Activated T-helper 1 cell treated with anti-CD3 and anti-CD28 coated beads, Interleukin-12 subunit alpha, Interleukin-12 subunit beta, Interleukin-2, Interleukin-4 antibody, amounts not matched to agents 30 ng/mL and 10 ng/mL and 1 ng/mL, durations not matched to agents 14 hours and 24 hours and 36 hours (primary cell): ENCODE measurements at places on chromosomes 6 and 20. TPM values are rescaled to one million over a fixed set of nuclear protein-coding genes. Genes with fewer than 3 reads are reported as not detected.

Gene CST2
- not detected in 2 replicates for total RNA-seq

Gene ME1
- total RNA-seq: not detected in 2 replicates

GRCh38 chr6:131758920-131759319, 48.1 kb upstream of the CTAGE9 start:
- no peak overlapping the region for H3K27ac ChIP-seq

Gene PSORS1C2
- total RNA-seq: not detected in 2 replicates

Gene DOK5
- 25.2 and 27.7 TPM in 2 replicates for total RNA-seq

Gene SAPCD1
- total RNA-seq: 16.7 and 17.0 TPM in 2 replicates

- H3K27ac ChIP-seq: no peak overlapping the region
- H3K27me3 ChIP-seq: peaks cover 71% of the 10 kb centered on the region
- peak overlapping the region; percentile 31 for H3K4me3 ChIP-seq
- H3K4me1 ChIP-seq: peaks cover 7% of the 10 kb centered on the region
- no peaks in the 10 kb centered on the region for H3K36me3 ChIP-seq
- DNase-seq: peak; percentile 45
These were observed 929 bp downstream of the CDH22 start for GRCh38 chr20:46307139-46307998.

GRCh38 chr6:48397887-48398286, 286.9 kb upstream of the PTCHD4 start:
- H3K27ac ChIP-seq: no peak overlapping the region
- H3K4me1 ChIP-seq: no peaks in the 10 kb centered on the region
- no peaks in the 10 kb centered on the region for H3K27me3 ChIP-seq
- DNase-seq: no peak
- H3K36me3 ChIP-seq: no peaks in the 10 kb centered on the region

DNA sequence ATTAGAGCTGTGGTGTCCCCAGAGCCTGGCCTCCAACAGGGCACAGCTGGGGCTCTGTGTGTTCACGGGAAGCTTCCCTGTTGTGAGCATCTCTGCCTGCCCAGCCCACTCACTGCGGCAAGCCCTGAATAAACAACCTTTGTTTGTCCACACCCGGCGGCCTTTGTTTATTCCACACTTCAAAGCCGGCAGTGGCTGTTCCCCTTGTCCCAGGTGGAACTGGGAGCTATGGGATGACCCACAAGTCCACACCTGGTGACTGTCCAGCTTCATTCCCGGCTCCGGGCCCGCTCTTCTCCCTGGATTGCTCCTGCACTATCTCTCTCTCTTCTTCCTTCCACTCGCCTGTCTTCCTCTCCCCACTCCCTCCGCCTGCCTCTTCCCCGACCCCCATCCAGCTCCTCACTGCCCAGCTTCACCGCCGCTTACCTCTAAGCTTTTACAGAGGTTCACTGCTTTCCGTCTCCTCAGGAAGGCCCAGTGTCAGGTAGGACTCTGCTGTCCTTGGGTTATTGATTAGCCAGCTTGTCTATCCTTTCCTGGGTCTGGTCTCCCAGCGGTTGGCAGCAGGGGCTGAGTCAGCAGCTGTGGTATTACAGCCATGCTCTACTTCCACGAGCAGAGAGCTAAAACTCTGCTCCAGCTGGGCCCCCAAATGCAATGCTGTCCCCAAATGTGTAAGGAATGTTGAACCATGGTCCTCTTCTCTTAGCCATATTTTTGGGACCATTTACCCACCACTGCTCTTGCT, 17.8 kb downstream of the DACT2 start:
- H3K27me3 ChIP-seq: peaks cover 2% of the 10 kb centered on the region
- H3K36me3 ChIP-seq: no peaks in the 10 kb centered on the region
- no peak overlapping the region for H3K4me3 ChIP-seq
- H3K27ac ChIP-seq: no peak overlapping the region

- peak overlapping the region; percentile 69 for H3K27ac ChIP-seq
- H3K4me3 ChIP-seq: no peak overlapping the region
- DNase-seq: no peak
- peaks cover 15% of the 10 kb centered on the region for H3K36me3 ChIP-seq
- H3K4me1 ChIP-seq: peaks cover 83% of the 10 kb centered on the region
These were observed 19.9 kb downstream of the EZR start for GRCh38 chr6:158799051-158799792.

Gene TULP1
- not detected in 2 replicates for total RNA-seq

- H3K4me3 ChIP-seq: no peak overlapping the region
- H3K27me3 ChIP-seq: no peaks in the 10 kb centered on the region
- DNase-seq: no peak
- no peak overlapping the region for H3K27ac ChIP-seq
- no peaks in the 10 kb centered on the region for H3K36me3 ChIP-seq
These were observed 102.6 kb downstream of the PLG start for GRCh38 chr6:160804639-160805038.

Gene TMEM14A
- 12.2 and 15.1 TPM in 2 replicates for total RNA-seq

GRCh38 chr6:108080010-108080780, 5.7 kb upstream of the OSTM1 start:
- H3K27ac ChIP-seq: no peak overlapping the region
- peaks cover 33% of the 10 kb centered on the region for H3K27me3 ChIP-seq
- H3K4me1 ChIP-seq: no peaks in the 10 kb centered on the region
- no peaks in the 10 kb centered on the region for H3K36me3 ChIP-seq
- no peak overlapping the region for H3K4me3 ChIP-seq
- DNase-seq: no peak

- no peaks in the 10 kb centered on the region for H3K4me1 ChIP-seq
- DNase-seq: no peak
- no peaks in the 10 kb centered on the region for H3K36me3 ChIP-seq
- no peaks in the 10 kb centered on the region for H3K27me3 ChIP-seq
- H3K27ac ChIP-seq: no peak overlapping the region
- H3K4me3 ChIP-seq: no peak overlapping the region
These were observed 233.2 kb downstream of the ARHGAP18 start for GRCh38 chr6:129476810-129477209.

- no peak for DNase-seq
- no peaks in the 10 kb centered on the region for H3K36me3 ChIP-seq
- H3K27ac ChIP-seq: no peak overlapping the region
- no peak overlapping the region for H3K4me3 ChIP-seq
These were observed 112.9 kb upstream of the MLIP start for GRCh38 chr6:53998303-53998702.

Gene WFDC10B
- not detected in 2 replicates for total RNA-seq

GRCh38 chr6:46414398-46414797, 76.9 kb downstream of the RCAN2 start:
- H3K4me3 ChIP-seq: no peak overlapping the region
- no peaks in the 10 kb centered on the region for H3K36me3 ChIP-seq
- H3K27ac ChIP-seq: no peak overlapping the region
- peaks cover 3% of the 10 kb centered on the region for H3K27me3 ChIP-seq
- no peak for DNase-seq

Gene C20orf141
- total RNA-seq: not detected in 2 replicates

Gene AMD1
- 101 and 109 TPM in 2 replicates for total RNA-seq

DNA sequence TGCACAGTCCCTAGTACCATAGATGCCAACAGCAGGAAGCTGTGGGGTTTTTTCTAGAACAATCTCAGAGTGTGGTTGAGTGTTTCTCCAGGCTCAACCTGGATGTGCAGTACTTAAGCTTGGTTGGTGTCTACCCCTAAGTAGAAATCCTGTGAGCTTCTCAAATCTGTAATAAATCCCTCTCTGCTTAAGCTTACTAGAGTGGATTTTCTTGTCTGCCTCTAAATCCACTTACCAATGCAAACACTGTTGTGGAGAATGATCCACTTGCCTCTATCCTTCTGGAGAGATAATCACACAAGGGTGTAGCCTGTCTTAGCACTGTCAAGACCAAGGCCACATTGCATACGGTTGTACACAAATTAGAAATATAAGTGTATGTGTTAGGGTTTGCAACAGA, 43.3 kb upstream of the CLIC5 start:
- H3K27me3 ChIP-seq: peaks cover 2% of the 10 kb centered on the region
- DNase-seq: no peak
- no peaks in the 10 kb centered on the region for H3K36me3 ChIP-seq

DNA sequence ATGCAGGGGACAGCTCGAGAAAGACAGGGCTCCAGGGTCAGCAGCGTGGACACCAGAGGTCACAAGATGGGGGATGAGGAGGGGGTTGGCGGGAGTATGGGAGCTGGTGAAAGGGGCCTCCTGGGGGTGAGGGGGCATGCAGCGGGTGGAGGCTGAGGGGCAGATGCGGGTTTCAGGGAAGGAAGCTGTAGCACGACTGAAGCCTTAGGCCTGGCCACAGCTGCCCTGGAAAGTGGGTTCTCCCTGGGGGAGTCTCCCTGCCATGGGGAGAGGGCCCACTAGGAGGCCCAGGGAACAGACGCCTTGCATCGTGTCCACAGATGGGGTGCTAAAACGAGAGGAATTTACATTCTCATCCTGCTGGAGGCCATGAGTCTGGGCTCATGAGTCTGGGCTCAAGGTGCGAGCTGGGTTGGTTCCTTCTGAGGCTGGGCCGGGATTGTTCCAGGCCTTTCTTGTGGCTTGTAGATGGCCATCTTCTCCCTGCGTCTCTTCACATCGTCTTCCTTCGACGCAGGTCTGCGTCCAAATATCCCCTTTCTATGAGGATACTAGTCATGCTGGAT, 18.0 kb downstream of the APCDD1L start:
- H3K4me1 ChIP-seq: no peaks in the 10 kb centered on the region
- no peak for DNase-seq
- no peak overlapping the region for H3K4me3 ChIP-seq

Gene RSPO4
- total RNA-seq: not detected in 2 replicates

Gene MYB
- total RNA-seq: 57.3 and 60.4 TPM in 2 replicates

GRCh38 chr20:36773597-36774390, at the start of gene DSN1:
Gene DSN1, minus strand, starts transcription at chr20:36773763. Its CDS starts 2,305 bp downstream, at chr20:36771458.
- H3K4me1 ChIP-seq: peaks cover 48% of the 10 kb centered on the region
- peaks cover 7% of the 10 kb centered on the region for H3K36me3 ChIP-seq
- peak; percentile 98 for DNase-seq

GRCh38 chr6:14934013-14934412, 311.9 kb upstream of the JARID2 start:
- no peaks in the 10 kb centered on the region for H3K4me1 ChIP-seq
- H3K27me3 ChIP-seq: no peaks in the 10 kb centered on the region
- no peak overlapping the region for H3K4me3 ChIP-seq
- no peak overlapping the region for H3K27ac ChIP-seq
- no peak for DNase-seq
- H3K36me3 ChIP-seq: no peaks in the 10 kb centered on the region

Gene BMP7
- 0.12 and 0.21 TPM in 2 replicates for total RNA-seq

Gene GRIK2
- not detected in 2 replicates for total RNA-seq

- H3K4me3 ChIP-seq: no peak overlapping the region
- H3K27me3 ChIP-seq: peaks cover 4% of the 10 kb centered on the region
- no peak for DNase-seq
- H3K27ac ChIP-seq: no peak overlapping the region
These were observed 12.9 kb downstream of the IPCEF1 start for GRCh38 chr6:154343473-154344308.

DNA sequence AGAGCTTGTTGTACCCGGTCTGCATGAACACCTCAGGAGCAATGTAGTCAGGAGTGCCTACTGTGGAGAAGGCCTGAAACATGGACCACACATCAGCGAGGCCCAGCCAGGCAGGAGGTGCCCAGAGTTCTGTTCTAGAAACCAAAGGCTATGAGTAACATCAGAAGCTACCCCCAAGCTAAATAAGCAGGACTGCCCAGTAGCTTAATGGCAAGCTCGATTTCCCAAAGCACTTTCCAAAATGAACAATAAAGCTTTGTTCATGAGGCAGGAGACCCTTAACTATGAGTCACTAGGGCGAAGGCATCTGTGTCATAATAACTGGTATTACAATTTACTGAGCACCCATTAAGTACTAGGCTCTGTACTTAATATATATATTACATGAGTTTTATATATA, 47.4 kb downstream of the STK38 start:
- no peaks in the 10 kb centered on the region for H3K27me3 ChIP-seq
- H3K36me3 ChIP-seq: peaks cover 41% of the 10 kb centered on the region
- no peak overlapping the region for H3K27ac ChIP-seq

DNA sequence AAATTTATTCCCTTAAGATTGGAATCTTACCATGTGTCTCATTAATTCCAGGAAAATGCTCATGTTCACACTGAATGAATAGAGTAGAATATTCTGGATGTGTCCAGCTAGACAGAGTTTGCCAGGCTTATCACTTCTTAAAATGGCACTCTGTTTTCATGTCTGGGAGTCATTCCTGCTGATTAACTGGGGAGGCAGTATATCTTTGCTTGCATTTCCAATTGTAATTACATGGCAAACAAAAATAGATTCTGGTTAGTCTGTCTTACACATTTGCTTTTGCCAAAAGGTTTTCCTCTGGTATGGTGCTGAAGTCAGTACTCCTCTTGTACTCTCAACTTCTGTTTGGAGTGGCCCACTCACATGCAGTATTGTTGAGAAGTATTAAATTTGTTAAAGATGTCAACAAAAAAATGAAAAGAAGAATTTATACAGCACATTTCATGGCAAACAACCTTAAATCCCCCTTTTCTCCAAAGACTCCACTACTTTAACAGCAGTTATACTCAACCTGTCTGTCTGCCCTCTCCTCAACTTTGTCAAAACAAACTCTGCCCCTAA, 70.2 kb downstream of the TENT5A start:
- no peak overlapping the region for H3K4me3 ChIP-seq
- H3K27me3 ChIP-seq: no peaks in the 10 kb centered on the region
- DNase-seq: no peak
- H3K27ac ChIP-seq: no peak overlapping the region

Gene ECT2L
- not detected in 2 replicates for total RNA-seq

DNA sequence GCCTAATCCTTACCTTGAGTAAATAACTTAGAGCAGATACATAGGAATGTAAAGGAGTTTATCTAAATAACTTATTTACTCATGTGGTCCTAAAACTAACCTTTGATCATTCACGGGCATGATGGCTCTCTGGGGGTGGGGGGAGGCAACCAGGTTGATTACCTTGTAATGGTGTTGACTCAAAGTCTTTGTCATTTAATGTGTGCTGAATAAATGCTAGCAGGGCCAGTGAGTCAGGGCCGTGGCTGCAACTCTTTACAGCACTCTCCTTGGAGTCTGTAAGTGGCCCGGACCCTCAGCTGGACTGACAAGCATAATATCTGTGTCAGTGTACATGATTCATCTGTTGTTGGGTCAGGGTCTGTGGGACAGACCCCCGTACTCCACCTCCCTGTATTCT, 203.0 kb downstream of the EPM2A start:
- H3K4me1 ChIP-seq: no peaks in the 10 kb centered on the region
- H3K36me3 ChIP-seq: no peaks in the 10 kb centered on the region
- H3K27ac ChIP-seq: no peak overlapping the region
- DNase-seq: no peak
- H3K4me3 ChIP-seq: no peak overlapping the region
